Renal pelvis (tissue), 12 donors: ENCODE measurements at places on chromosomes 1 and 21. TPM values are rescaled to one million over a fixed set of nuclear protein-coding genes. Genes with fewer than 3 reads are reported as not detected.

- no peak for DNase-seq
These were observed 402.9 kb downstream of the PTPRU start for GRCh38 chr1:29639156-29639736.

The CHI3L2 gene
- polyA plus RNA-seq, result 0.07 TPM

DNA sequence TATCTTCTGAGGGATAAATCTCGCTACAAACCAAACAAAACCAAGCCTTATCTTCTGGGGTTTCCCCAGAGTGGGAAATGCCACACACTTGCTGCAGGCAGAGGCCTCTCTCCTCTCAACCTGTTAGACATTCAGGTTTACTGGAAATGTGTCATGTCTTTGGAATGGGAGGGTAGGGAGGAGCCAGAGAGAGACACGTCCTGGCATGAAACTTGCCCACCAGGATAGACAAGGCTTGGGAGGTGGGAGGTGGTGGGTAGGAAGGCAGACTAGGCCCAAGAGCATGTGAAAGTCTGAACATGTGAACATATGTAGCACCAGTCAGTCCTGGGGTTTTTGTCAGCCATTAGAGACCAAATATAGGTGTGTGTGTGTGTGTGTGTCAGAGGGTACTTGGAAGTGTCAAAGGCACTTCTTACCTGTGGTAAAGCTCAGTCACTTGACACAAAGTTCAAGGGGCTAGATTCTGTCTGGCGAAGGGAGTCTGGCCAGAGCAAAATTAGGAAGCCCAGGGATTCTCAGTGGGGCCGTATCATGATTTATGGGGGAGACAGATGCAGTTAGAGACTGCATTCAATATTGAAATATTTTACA lies 32.4 kb upstream of the PIGC start:
- DNase-seq, result no peak

DNA sequence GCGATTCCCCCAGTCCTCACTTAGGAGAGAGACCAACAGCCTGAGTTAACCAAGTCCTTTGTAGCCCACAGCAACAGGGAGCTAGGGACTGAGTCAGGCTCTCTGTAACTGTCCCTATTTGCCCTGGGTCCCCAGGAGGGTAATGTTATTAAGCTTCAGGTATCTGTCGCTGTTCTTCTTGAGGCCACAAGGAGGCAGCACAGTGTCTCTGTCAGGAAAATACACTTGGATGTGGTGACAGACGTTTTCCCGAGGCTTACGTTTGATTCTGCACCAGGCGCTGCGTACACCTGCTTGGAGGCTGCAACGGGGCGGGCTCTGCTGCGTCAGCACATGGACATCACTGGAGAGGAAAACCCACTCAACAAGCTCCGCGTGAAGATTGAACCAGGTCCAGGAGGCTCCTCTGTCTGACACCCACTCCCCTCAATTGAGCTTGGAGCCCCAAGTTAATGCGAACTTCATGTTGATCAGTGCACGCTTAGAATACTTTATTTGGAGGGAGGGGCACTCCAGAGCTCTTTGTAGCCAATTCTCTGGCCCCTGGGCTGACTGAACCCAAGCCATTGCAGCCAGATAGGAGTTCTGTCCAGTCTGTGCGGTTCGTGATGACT lies 10.7 kb upstream of the ELF3 start:
- DNase-seq, result peak; percentile 33

DNA sequence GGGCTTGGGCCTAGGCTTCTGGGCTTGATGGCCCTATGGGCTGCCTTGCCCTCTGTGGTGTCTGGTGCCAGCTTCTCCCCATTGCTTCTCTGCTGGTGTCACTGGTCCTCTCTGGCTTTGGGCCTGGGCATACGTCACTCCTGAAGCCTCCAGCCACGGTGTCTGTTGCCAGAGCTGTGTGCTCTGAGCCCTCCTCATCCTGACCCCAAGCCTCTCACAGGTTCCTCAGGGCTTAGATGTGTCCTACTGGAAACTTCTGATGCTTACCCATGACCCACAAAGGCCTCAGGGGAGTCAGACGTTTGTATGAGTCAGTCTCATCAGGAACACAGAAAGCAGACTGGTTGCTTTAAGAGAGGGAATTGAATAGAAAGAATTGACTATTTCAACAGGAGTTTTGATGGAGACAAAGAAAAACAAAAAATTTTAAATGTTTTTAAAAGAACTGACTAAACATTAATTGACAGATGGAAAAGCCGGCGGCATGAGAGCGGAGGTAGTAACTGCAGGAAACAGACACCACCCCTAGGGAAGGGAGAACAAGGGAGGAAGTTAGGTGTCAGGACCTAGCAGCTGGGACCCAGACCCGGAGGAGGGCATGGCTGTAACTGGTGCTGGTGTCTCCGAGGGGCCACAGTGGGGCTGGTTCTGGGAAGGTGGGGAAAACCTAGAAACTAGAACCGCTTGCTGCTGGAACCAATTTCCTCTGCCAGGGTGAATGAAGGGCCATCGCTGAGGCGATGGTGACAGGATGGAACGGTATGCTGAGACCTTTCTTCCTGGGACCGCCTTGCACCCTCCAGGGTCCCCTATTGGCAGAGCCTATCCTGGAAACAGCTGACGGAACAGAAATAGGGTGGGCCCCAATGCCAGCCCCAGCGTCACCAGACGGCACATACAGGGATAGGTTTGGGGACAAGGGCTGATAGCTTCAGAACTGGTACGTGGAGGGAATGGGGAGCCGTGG lies 40.0 kb upstream of the CITED4 start:
- no peak for DNase-seq

DNA sequence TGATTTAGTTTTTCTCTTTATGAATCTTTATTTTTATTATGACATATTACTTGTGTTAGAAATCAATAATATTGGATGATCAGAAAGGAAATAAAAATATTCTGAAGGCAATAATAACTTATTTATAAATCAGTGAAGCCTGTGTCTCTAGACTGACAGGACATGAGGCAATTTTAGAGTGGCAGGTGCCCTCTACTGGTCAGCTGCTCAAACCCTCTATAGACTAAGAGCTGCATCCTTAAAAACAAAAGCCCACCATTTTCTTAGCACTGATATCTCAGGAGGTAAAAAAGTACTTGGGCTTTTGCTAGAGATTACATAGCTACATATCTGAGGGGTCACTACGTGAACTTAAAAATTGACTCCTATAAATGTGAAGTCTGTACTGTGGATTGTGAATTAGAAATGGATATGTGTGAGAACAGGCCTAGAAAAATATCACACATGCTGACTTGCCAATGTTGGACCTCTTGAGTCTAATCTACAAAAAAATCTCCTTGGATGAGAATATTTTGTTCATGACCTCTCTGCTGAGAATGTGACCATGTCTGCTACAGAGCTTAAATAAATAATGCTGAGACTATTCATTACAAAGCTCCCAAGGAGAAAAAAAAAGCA lies 597.9 kb upstream of the ADAMTS5 start:
- peak; percentile 29 for DNase-seq

DNA sequence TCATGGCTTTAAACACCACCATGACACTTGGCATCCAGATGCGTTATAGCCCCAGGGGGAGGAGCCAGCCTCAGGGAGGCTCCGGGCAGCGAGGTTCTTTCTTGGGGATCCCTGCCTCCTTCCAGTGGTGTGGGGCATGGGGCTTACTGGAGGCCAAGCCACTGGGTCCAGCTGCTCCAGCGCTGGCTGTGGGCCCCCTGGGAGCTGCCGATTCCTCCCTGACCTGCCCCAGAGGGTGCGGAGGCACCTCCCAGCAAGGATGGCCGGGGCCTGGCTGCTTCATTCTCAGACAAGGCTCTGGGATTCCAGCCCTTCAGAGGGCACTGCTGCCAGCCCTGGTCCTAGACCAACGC lies 159.3 kb downstream of the PEX14 start:
- DNase-seq, result no peak

The PER3 gene
- 10.8 TPM for polyA plus RNA-seq

The CLCA1 gene
- not detected for polyA plus RNA-seq
